H9 (cell line): ENCODE measurements at places on chromosomes 1 and 21. TPM values are rescaled to one million over a fixed set of nuclear protein-coding genes. Genes with fewer than 3 reads are reported as not detected.

DNA sequence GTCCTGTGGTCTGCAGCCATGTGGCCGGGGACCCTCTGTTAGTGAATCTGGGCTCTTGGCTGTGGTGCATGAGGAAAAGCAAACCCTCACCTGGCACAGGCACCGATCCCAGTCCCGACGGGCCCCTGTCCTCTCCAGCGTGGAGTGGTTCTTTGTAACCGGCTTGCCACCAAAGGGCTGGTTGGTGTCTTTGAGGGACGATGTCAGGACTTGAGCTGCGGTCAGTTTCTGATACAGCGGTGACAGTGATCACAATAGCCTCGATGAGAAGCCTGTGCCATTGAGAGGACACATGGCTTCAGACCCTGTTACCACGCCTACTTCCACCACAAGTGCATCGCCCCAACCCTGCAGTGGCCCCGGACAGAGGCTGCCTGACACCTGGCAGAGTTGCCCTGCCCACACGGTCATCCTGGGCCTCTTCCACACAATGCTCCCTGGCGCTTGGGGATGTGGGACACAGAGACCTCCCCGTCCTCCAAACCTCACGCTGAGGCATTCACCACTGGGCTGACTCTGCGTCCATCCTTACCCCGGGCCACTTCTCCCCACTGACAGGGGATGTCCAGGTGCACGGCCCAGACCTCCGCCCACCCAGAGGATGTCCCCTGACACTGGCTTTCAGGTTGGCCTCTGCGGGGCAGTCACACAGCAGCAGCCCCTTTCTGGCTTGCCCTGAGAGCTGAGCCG lies 18.8 kb upstream of the ACTRT2 start:
- no peaks in the 10 kb centered on the region for H3K4me1 ChIP-seq
- no peak overlapping the region for H3K4me3 ChIP-seq

GRCh38 chr1:236149696-236150228 lies 7.4 kb downstream of the GPR137B start:
- H3K4me1 ChIP-seq = no peaks in the 10 kb centered on the region
- no peak overlapping the region for H3K27ac ChIP-seq
- DNase-seq = no peak
- no peak overlapping the region for H3K4me3 ChIP-seq
- H3K36me3 ChIP-seq = no peaks in the 10 kb centered on the region; the same call in 1 of the 2 replicates

DNA sequence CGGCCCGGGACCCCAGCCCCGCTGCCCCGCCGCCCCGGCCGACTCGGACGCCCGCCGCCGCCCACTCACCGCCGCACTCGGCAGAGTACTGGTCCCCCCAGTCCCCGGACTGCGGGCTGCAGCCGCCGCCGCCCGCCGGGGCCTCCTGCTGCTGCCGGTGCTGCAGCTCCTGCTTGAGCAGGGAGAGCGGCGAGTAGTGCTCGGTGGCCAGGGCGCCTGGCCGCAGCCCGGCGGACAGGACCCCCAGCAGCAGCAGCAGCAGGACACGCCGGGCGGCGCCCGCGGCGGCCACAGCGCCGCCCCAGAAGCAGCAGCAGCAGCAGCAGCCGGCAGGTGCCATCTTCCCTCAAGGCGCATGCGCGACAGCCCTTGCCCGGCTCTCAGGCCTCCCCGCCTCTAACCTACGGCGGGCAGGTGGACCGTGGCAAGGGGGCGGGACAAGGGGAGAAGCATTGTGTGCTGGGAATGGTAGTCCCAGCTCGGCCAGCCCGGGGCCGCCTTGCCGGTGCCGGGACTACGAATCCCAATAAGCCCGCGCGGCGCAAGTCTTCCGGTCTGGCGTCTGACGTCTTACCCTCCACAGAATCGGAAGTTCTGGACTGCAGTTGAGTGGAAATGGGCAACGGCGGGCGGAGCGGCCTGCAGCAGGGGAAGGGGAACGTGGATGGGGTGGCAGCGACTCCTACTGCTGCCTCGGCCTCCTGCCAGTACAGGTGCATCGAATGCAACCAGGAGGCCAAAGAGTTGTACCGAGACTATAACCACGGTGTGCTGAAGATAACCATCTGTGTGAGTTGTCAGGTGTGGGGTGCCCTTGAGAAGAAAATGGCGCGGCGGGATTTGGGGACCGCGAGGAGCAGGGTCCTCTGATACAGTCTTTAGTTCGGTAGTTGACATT lies at the start of the genes ARV1 and TTC13:
ARV1 (plus strand) TSS at position 604 of the 898 bp plus-strand sequence; CDS start at position 616, 12 bp downstream.
TTC13 (minus strand) TSS at position 371 of the 898 bp plus-strand sequence; CDS start at position 340, 31 bp downstream.
- no peaks in the 10 kb centered on the region for H3K36me3 ChIP-seq
- no peak within 1 kb of the TSS for H3K27ac ChIP-seq
- peaks cover 31% of the 10 kb centered on the region for H3K27me3 ChIP-seq
- H3K4me3 ChIP-seq = peak within 1 kb of the TSS; percentile 95

- DNase-seq = no peak
- H3K27me3 ChIP-seq = no peaks in the 10 kb centered on the region
- H3K4me1 ChIP-seq = no peaks in the 10 kb centered on the region
- H3K4me3 ChIP-seq = no peak overlapping the region
These were observed 368.5 kb upstream of the SNX7 start for GRCh38 chr1:98292994-98293393.

GRCh38 chr1:156750711-156751450 lies 594 bp downstream of the HDGF start:
- H3K36me3 ChIP-seq = peaks cover 12% of the 10 kb centered on the region
- H3K4me3 ChIP-seq = peak overlapping the region; percentile 94
- no peak overlapping the region for H3K27ac ChIP-seq

DNA sequence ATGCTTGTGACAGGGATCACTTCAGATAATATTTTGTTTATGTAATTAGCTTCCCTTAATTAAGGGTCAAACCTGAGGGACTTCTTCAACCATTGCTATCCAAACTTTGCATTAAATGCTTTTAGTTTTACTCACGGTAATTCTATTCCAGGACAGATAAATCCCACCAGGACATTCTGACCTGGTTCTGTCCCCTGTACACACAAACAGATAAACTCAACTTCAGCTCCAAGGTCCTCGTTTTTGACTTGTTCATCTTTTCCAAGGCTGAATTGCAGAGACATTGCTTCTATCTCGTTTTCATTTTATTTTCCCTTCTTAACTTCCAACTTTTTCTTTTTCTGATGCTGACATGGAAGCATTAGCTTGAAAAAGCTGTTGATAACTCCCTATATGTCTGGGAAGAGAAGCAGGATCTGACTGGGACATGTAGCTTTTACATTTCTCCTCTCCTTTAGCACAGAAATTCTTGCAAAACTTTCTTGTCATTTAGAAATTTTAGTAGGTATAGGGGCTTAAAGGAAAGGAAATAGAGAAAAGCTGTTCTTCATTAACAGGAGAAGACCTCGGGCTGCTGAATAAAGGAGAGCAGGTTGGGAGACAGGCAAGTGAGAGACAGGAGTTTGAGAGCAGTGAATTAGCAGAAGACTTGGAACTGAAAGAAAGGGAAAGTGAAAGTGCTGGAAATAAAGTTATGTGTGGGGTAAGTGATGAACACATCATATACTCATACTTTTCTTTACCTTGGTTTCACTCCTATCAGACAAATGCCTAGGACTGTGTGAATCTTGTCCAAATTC lies 231.7 kb upstream of the B3GALT2 start:
- no peak for DNase-seq
- no peaks in the 10 kb centered on the region for H3K27me3 ChIP-seq
- no peak overlapping the region for H3K4me3 ChIP-seq
- no peak overlapping the region for H3K27ac ChIP-seq

- H3K4me3 ChIP-seq = no peak overlapping the region
- H3K36me3 ChIP-seq = no peaks in the 10 kb centered on the region
- peak; percentile 67 for DNase-seq
- no peaks in the 10 kb centered on the region for H3K27me3 ChIP-seq
- H3K4me1 ChIP-seq = peaks cover 4% of the 10 kb centered on the region; the same call in 1 of the 2 replicates
These were observed 14.3 kb downstream of the TMEM35B start for GRCh38 chr1:34970829-34971228.

- no peaks in the 10 kb centered on the region for H3K27me3 ChIP-seq
- no peaks in the 10 kb centered on the region for H3K4me1 ChIP-seq
- DNase-seq = no peak
- no peak overlapping the region for H3K4me3 ChIP-seq
These were observed 44.1 kb downstream of the TTC3 start for GRCh38 chr21:37117204-37117603.

GRCh38 chr1:208868554-208868953 lies 624.4 kb upstream of the PLXNA2 start:
- no peaks in the 10 kb centered on the region for H3K4me1 ChIP-seq
- no peak overlapping the region for H3K27ac ChIP-seq
- H3K4me3 ChIP-seq = no peak overlapping the region

- no peaks in the 10 kb centered on the region for H3K4me1 ChIP-seq
- H3K36me3 ChIP-seq = peaks cover 9% of the 10 kb centered on the region; the same call in 2 of the 3 replicates
- H3K27ac ChIP-seq = no peak overlapping the region
- no peaks in the 10 kb centered on the region for H3K27me3 ChIP-seq
These were observed 14.6 kb downstream of the TMEM201 start for GRCh38 chr1:9603307-9603706.

- DNase-seq = peak; percentile 29
- no peaks in the 10 kb centered on the region; the same call in 1 of the 3 replicates for H3K36me3 ChIP-seq
- no peaks in the 10 kb centered on the region for H3K27me3 ChIP-seq
- H3K4me3 ChIP-seq = no peak overlapping the region
- 0 out of 2 replicates have a peak, but pooled peaks cover 5% of the 10 kb centered on the region for H3K4me1 ChIP-seq
- H3K27ac ChIP-seq = no peak overlapping the region
These were observed 151.3 kb upstream of the COL6A1 start for GRCh38 chr21:45830221-45830640.

- H3K27me3 ChIP-seq = no peaks in the 10 kb centered on the region; the same call in 1 of the 2 replicates
- H3K36me3 ChIP-seq = peaks cover 13% of the 10 kb centered on the region
- H3K4me1 ChIP-seq = no peaks in the 10 kb centered on the region
- DNase-seq = no peak
These were observed 34.9 kb downstream of the DUSP10 start for GRCh38 chr1:221706876-221707582.

The CLIC4 gene
- total RNA-seq = 230 and 240 TPM in 2 replicates

The TMEM82 gene
- 1.0 and 1.4 TPM in 2 replicates for total RNA-seq
